Central memory CD4-positive, alpha-beta T cell (primary cell): ENCODE measurements at places on chromosomes 7 and 10.

DNA sequence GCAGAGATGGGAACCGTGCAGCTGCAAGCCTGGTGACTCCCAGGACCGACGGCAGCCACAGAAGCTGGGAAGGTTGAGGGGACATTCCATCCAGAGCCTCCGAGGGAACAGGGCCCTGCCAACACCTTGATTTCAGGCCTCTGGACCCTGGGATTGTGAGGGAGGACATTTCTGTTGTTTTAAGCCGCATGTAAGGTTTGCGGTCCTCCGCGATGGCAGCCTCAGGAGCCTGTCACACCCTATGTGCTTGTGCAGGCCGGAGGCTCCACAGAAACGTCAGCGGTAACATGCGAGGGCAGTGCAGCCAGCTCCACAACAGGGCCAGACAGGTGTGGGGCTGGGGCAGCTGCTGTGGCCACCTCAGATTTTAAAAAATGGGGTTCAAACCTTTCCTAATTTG is 144.7 kb upstream of the SHH start:
- no peak for DNase-seq

DNA sequence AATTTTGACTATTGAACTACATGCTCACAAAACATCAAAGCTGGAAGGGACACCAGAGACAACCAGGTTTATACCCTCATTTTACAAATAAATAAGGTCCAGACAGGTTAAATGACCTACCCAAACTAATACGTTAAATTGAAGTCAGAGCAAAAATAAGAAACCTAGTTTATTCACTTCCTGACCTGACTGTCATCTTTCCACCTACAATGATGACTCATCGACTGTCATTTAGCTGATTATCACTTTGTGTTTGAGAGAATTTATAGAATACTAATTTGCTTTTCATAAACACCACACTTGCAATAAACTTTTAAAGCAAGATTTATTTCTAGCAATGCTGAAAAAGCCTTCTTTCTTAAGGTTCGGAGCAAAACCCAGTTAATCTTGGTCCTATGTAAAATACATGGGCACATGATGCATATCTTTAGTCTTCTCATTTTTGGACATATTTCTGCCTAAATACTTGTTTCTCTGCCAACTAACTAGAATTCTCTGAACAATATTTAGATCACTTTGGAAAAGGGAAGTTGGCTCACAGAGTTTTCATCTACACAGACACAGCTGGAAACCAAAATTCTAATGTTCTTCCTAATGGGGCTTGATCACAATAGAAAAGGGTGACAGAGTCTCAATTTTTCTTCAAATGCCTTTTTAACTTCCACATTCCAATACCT is 16.7 kb upstream of the LRRN3 start:
- DNase-seq: no peak

GRCh38 chr7:128879939-128880746 is 17.5 kb downstream of the ATP6V1F start:
- DNase-seq: no peak

DNA sequence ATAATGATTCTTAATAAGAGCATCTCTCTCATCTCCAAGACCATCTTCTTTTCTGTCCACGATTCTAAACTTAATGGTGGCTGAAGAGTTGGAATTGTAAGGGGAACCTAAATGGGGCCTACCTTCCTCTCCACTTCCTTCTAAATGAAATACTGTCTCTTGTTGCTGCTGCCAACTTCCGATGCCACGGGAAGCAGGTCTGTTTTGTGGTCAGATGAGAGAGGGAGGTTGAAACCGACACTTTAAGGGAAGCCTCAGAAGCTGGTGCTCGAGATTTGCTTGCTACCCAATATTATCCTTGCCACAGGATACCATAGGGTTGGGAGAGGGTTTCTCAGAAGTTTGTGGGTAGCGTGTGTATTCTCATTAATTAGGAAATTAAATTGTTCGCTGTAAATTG is 464.1 kb downstream of the SUGCT start:
- no peak for DNase-seq

DNA sequence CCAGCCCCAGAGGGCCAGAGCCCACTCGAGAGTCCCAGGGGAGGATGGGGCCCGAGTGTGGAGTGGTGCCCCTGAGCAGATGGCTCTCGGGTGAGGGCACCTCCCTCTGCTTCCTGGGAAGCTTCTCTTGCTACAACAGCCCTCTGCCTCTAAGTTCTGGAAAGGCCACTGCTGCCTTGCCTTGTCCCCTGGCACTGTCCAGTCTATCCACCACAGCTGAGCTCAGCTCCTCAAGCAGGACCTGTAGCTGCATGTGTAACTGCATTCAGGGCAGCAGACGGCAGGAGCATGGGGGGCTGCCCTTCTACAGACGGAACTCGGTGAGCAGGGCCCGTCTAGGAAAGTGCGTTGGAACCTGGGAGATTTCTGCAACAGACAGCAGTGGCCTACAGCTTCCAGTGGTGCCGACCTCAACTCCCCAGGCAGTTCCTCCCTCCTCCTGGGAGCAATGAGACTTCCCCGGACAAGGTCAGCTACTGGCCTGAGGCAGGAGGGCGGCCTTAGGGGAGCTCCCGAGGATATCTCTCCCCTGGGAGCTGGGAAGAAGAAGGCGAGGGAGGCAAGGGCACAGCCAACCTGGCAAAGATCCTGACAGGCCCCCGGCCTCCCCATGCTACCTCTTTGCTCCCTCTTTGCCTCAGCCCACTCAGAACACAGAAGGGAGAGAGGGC is 88.5 kb downstream of the DLG5 start:
- no peak for DNase-seq

DNA sequence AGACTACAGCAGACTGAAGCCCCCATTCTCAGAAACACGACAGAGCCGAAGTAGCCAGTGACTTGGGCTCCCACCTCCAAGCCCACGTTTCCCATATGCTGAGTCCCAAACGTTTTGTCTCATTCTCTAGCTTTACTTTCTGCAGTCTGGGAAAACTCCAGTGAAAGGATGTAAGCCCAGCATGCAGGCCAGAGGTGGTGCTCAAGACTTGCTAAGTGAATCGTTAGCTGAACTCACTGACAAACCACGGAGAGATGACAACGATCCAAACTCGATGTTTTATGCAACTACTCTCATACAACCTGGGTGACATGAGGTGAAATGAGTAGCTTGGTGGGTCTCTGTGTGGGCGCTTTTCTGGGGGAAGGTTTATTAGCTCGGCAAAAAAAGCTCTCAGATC is 731.8 kb downstream of the SUGCT start:
- no peak for DNase-seq
